ENCODE measurements at places on chromosomes 2 and 18.

- DNase-seq = no peak
Observed at GRCh38 chr2:96971926-96972444, 14.4 kb downstream of the FAM178B start.

GRCh38 chr18:9711361-9712129, 3.4 kb downstream of the RAB31 start:
- no peak for DNase-seq

- no peak for DNase-seq
Observed at GRCh38 chr2:236694146-236694888, 124.7 kb downstream of the ACKR3 start.

GRCh38 chr2:138622613-138623012, 121.0 kb downstream of the SPOPL start:
- DNase-seq = no peak

DNA sequence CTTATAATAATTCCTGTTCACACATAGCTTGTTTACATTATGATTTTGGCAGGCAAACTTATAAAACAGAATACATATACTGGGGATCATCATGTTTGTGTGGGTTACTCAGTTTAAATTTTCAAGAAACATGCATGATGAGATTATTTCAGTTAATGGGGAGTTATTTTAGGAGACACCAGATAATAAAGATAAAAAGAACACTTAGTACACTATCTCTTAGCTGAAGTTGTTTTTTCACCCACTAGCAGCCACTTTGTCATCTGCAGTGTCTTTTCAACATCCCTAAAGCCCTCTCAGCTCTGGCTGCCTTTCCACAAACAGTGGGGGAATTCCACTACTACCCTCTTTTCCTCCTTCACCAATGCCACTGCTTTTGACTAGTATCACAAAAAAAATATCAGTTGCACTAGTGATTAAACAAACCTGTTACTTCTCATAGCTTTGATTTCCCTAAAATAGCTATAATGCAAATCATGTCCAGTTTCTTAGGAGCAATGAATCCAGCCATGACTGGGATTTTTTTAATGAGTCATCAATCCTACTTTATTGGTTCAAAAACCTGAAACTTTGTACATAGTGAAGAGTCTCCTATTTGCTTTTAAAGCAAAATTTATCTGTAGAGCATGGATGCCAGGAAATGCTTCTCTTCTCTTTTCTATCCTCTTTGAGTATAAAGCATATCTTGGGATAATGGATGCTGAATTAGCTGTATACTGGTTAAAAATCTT, 156.7 kb upstream of the TFPI start:
- no peak for DNase-seq

- DNase-seq = no peak
Observed at GRCh38 chr2:72813841-72814240, 12.0 kb downstream of the EXOC6B start.

DNA sequence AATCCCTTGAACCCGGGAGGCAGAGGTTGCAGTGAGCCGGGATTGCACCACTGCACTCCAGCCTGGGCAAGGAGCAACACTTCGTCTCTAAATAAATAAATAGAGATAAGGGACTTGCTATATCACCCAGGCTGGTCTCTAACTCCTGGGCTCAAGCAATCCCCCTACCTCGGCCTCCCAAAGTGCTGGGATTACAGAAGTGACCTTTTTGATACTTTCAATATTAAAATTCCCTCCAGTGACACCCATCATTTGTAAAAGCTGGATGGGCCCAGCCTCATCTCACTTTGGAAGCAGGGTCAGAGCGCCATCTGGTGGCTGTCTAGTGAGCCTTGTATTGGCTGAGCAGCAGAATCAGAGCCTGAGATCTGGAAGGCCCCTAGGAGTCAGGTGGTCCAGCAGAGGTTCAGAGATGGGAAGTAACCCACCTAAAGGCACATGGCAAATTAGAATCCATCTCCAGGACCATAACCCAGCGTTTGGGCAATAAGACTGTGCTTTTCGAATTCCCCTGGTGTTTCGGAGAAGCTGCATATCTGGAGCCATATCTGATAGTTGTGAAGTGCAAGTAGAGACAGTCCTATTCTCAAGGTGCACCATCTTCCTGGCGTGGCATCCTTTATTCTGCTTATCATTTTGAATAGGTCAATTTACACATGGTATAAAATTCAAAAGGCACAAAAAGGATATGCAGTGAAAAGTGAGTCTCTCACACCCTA, 18.3 kb upstream of the SLC35F6 start:
- DNase-seq = peak; percentile 73

GRCh38 chr2:72150861-72151356, 3.2 kb upstream of the CYP26B1 start:
- DNase-seq = no peak

GRCh38 chr2:7373156-7373555, 455.9 kb downstream of the RNF144A start:
- no peak for DNase-seq

DNA sequence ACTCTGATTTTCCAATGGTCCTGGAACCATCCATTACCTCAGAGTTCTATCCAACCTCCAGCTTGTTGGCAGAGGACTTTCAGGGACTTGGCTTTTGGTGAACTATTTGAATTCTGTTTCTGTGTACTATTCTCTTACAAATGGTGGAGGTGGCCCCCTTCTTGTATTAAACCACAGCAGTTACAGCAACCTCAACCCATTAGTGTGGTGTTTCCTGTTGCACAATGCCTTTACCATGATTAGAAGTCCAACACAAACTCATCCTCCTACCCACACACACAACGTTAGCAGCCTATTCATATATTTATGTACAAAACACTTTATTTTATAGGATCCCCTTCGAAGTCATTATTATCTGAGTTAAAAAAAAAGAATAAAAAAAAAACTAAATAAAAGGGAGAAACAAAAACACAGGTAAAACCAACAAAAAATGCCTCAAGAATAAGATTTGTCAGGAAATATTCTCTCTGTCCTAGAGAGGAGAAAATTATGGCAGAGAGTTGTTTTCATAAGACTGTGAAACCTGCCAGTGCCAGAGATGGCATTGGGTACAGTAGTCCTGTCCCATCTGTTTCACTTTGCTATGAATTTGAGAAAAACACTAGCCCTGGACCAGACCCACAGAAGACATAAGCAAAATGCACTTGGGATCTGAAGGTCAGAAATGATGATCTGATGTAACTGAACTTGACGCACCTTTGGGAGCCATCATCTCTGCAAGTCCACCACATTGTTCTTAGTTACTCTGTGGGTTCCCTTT, 1896.0 kb upstream of the PIK3C3 start:
- DNase-seq = no peak

GRCh38 chr2:224689539-224689938, 26.6 kb downstream of the CCDC195 start:
- DNase-seq = no peak

DNA sequence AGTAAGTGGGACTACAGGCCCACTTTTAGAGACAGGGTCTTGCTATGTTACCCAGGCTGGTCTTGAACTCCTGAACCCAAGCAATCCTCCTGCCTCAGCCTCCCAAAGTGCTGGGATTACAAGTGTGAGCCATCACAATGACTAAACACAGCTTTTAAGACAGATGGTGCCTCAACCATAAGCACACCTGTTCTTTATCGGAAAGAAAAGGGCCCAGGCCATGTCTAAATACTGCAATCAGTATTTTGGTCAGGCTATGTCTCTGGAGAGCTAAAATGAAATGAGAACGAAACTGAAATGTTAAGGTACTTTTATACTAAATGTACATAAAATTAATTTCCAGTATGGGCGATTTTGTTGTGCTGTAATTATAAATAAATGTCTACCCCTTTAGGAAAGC, 69.5 kb upstream of the SPTBN1 start:
- DNase-seq = no peak

DNA sequence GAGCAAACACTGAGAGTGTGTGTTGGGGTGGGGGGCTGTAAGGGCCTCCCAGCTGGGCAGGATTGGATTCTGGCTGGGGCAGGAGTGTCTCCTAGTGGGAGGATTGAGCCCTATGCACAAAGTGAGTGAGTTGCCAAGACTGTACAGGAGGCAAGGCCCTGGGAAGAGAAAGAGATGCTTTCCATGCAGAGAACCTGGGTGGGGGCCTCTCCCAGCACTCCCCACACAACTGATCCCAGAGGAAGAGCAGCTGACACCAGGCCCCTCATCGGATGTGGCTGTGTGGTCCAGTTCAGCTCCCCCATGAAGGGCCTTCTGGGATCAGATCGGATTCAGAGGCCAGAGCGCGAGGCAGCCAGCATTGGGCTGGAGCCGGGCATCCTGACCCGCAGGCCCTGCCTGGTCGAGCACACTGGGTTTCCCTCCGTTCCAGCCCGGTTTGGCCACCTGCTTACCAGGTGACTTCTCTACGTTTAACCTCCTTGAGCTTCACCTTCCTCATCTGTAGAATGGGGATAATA, 49.4 kb upstream of the FAHD2A start:
- DNase-seq = no peak

GRCh38 chr18:45352874-45353273, 262.4 kb upstream of the SLC14A2 start:
- DNase-seq = no peak

DNA sequence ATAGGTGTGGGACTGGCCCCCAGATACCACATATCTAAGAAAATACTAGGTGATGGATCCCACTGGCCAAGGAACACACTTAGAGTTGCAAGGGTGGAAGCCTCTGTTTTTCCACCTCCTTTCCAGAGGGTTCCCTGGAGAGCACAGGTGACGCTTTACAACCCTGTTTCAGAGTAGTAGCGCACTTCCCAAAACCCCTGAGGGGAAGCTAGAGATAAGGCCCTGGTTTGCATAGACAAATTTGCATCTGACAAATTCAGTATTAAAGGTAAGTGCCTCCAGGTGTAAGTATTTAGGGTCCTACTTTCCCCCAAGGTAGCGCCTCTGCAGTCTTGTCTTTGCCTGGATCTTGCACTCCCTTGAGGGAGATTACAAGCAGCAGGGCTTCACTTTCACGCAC, 474 bp upstream of the CERKL start:
- no peak for DNase-seq

- DNase-seq = no peak
Observed at GRCh38 chr2:120018549-120018948, 5.7 kb downstream of the EPB41L5 start.

GRCh38 chr18:14919666-14920065, 171.7 kb downstream of the ANKRD30B start:
- DNase-seq = no peak

DNA sequence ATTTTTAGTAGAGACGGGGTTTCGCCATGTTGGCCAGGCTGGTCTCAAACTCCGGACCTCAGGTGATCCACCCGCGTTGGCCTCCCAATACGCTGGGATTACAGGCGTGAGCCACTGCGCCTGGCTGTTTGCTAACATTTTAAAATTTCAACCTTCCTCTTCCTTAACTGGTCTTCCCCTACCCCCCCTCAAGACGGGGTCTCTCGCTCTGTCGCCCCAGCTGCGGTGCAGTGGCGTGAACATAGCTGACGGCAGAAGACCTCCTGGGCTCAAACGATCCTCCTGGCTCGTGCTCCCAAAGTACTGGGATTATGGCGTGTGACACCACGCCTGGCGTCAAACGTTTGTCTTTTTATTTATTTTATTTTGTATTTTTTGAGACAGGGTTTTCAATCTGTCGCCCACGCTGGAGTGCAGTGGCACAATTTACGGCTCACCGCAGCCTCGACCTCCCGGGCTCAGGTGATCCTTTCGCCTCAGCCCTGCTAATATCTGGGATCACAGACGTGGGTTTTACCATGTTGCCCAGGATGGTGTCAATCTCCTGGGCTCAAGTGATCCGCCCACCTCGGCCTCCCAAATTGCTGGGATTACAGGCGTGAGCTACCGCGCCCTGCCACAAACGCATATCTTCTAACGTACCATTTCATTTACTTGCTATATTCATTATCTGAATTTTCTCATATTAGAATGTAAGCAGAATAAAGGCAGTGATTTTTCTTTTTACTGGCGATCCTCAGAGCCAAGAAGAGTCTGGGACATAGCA, 984 bp upstream of the MSH2 start:
- DNase-seq = no peak

- DNase-seq = peak; percentile 6
Observed at GRCh38 chr2:85754313-85755095, 713 bp downstream of the ATOH8 start.

DNA sequence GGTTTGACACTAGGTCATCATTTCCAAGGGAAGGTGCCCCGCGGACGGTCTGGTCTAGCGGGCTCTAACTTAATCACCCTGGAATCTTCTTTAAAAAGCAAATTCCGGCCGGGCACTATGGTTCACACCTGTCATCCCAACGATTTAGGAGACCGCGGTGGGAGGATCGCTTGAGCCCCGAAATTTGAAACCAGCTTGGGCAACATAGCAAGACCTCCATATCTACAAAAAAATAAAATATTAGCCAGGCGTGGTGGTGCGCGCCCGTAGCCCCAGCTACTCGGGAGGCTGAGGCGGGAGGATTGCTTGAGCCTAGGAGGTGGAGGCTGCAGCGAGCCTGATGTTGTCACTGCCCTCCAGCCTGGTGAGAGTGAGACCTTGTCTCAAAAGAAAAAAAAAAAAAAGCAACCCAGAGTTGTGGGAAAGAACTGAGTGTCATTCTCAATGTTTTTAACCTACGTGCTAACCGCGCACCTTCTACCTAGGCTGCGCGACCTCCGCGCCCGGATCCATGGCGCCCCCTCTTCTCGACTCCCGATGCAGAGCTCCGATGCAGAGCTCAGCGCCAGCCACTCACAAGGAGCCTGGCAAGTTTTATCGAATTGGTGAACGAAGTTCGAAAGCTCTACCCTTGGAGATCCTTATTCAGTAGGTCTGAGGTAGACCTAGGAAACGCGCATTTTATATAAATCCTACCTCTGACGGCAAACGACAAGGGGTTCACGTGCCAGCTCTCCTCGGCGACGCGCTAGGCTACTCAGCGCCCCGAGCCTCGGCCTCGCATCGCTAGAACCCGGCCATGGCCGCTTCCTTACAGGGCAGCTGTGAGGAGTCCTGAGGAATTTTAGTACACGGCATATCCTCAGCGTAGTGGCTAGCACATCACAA, 888 bp upstream of the TWSG1 start:
- DNase-seq = peak; percentile 1

- no peak for DNase-seq
Observed at GRCh38 chr2:240925568-240926515, 19.7 kb downstream of the CROCC2 start.

DNA sequence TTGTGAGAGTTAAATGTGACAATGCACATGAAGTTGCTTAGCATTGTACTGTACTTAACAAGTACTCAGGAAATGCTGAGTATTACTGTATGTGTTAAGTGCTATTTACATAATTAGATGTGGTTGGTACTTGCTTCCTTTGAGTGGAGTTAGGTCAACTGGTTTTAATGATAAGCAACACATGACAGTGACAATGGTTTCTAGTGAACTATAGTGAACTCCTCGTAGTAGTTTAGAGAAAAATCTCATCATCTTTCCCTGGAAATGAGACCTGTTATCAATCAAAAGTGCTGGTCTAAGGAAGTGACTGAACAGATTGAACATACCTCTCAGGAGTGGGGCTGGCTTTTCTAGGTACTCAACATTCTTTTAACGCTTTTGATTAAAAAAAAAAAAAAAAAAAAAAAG, 29.2 kb upstream of the ZDBF2 start:
- no peak for DNase-seq

DNA sequence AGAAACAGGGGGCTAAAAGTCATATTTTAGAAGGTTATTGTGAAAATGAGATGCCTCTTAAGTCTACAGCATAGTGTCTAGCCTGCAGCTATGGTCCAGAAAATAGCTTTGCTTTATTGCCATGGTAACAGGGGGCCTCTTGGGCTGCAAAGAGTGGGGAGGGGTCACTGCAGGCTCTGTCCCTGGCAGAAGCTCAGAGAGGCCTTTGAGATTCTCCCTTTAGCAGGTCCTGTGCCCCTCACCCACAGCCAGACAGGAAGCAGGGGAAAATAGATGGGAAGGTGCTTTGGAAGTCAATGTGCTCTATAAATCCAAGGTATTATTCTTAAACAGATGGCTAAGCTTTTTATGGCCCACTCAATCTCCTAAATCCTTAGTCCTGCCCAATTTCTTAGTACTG, 1021.3 kb upstream of the GYPC start:
- no peak for DNase-seq

- no peak for DNase-seq
Observed at GRCh38 chr2:79292239-79292957, 132.8 kb upstream of the REG3A start.
